ENCODE measurements at places on chromosomes 3 and 15. TPM values are rescaled to one million over a fixed set of nuclear protein-coding genes. Genes with fewer than 3 reads are reported as not detected.
A peak's percentile ranks its signal among the peaks of the same experiment; 100 is the strongest.

- peak; percentile 24 for DNase-seq
Observed at GRCh38 chr3:9500108-9501050, 53.2 kb downstream of the LHFPL4 start.

IL17RD gene
- total RNA-seq: 6.9 TPM

GRCh38 chr3:25610167-25610566, 54.5 kb downstream of the TOP2B start:
- no peak for DNase-seq

DNA sequence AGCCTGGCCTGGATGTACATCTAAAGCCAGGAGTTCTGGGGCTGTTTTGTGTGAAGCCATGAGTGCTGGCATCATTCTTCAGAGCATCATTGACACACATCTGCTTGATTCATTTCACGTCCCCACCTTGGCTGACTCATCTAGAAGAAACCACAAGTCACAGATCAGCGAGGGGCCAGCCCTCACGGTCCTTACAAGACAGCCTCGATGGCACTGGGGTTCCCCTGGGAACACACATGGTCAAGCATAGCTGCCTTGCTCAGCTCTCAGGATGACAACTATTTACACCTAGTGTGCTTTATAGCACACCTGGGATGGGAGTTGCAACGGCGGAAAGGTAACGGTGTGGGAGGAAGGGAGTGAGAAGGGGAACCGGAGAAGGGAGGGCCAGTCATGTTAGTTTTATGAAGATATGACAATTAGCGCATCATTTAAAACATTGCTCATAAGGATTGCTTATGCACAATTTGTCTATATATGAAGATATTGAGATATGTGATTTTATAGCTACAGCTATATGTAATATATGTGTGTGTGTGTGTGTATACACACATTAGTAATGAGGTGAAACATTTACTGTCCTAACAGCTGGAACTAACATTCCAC, 227.1 kb downstream of the RPLP1 start:
- no peak for DNase-seq

- no peak for DNase-seq
Observed at GRCh38 chr3:81869382-81869781, 107.9 kb upstream of the GBE1 start.

HMCES gene
- 42.3 TPM for total RNA-seq

DNA sequence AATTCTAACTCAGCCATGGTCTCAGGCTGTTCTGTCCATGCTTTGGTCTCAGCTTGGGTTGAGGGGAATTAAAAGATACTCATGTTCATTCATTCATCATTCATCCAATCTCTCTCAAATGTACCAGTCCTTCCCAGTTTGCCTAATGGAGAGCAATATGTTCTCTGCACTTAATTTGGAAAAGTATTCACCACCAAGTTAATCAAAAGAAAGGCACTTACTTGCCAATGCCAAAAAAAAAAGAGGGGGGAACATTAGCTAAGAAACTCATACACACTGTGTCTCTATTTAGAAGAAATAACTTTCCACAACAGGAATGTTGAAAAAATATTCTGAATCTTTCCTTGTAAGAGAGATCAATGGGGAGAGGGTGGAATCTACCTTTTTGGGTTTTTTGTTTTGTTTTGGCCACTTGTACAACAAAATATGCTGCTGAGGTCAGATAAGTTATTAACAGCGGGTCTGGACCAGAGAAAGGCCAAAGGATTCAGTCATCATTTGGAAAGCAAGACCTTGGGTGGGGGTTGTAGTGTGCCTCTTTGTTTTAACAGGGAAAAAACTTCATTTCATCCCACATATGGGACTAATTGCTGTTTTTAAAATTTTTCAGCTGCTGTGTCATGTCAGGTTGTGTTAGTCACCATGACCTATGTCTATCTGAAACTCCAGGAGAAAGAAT, 152.3 kb downstream of the FBN1 start:
- DNase-seq: peak; percentile 16

DNASE1L3 gene
- 1.2 TPM for total RNA-seq

- no peak for DNase-seq
Observed at GRCh38 chr3:61868499-61868898, 307.1 kb downstream of the PTPRG start.

GRCh38 chr3:156739976-156740375, 65.6 kb downstream of the TIPARP start:
- no peak for DNase-seq

PLSCR2 gene
- not detected for total RNA-seq

CCDC39 gene
- not detected for total RNA-seq

DNA sequence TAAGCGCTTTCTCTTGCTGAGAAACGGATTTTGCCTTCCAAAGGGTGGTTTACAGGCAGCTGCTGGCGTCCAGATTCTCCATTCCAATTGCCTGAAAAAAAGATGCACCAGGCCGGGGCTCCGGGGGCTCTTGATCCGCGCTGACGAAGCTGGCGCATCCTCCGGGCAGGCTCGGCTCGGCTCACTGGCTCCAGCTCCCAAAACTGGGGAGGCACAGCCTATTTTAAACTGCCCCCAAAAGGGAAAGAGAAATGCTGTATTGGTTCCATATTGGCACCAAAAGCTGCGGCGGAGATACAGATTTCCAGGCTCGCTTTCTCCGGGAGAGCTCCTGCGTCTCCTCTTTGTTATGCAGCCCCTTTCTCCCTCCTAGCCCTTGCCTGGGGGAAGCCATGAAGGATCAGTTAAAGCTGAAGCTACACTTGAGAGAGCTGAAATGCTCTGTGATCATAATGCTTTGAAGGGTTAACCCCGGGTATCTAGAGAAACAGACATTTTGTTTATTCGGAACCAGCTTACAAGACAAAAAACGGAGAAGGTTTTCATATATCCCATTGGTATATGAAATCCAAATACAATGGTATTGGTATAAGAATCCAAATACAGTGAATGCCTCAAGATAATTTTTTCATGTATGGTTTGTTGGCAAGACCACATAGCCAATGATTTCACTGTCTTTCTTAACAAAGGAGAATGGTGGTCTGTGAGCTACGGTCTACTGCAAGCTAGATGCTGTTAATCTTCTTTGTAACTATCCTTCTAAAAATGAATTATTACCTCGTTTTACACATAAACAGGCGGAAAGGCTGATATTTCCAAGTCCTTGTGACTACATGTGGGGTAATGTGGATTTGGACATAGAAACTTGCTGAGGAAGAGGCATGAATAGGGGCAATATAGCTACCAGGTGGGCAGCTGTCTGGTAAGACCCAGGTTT, 693 bp downstream of the CD200 start:
- no peak for DNase-seq

GOLGA6A gene
- total RNA-seq: not detected

DNA sequence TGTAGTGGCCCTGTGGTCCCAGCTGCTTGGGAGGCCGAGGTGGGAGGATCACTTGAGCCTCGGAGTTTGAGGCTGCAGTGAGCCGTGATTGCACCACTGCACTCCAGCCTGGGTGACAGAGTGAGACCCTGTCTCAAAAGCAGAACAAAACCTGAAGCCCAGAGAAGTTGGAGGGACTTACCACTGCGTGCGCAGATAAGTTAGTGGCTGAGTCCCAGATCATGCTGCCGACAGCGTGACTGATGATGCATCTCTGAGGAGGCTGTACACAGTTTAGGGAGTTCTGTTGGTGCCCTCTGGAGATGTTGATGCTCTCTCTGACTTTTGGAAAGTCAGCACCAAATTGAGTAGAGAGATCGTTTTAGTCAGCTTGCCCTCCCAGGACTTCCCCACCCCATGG, 15.8 kb upstream of the ABTB1 start:
- DNase-seq: no peak

ZBBX gene
- total RNA-seq: not detected

CCR8 gene
- total RNA-seq: not detected

LRRN1 gene
- 0.07 TPM for total RNA-seq

DNA sequence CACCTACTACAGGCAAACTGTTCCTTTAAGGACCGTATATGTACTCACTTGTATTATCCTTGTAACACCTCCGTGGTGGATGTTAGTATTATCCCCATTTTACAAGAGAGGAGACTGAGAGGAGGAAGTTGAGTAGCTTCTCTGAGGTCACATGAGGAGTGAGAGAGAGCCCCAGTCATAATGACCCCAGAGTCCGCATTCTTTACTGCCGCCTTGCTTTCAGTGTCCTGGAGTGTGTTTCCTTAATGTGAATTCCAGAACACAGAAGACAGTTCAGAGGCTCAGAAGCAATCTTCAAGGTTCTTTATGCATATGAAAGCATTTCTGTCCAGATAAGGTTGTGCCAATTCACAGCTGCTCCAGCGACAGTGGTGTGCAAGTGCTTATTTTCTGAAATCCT, 199.2 kb downstream of the CACNA2D3 start:
- no peak for DNase-seq

DNA sequence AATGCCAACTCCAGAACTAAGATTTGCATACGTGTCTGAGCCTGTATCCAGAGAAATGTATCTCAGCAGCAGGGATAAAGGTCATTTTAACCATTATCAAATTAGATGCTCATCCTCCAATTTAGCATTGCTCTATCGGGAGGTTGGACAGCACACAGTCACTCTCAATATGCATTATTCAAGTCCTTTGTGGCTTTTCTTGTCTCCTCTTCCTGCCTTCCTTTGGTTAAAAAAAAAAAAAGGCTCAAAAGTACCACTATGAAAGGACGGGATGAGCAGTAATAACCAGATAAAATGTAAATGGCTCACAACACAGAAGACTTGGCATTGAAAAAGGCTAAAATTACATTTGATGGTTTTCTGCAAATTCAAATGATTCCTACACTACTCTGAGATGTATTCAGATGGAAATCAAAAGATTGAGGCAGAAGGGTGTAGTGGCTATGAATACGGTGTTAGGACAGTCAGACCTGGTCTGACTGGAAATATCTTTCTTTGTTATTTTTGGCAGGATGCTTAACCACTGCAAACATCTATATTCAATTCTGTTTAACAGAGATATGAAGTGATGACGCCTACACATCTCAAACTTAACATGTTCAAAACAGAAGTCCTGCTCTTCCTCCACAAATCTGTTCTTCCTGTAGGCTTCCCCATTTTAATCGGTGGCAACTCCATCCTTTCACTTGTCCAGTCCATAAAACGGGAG, 109.6 kb downstream of the ADAMTS9 start:
- no peak for DNase-seq

GRAMD2A gene
- total RNA-seq: not detected

KNL1 gene
- total RNA-seq: 0.21 TPM

DNA sequence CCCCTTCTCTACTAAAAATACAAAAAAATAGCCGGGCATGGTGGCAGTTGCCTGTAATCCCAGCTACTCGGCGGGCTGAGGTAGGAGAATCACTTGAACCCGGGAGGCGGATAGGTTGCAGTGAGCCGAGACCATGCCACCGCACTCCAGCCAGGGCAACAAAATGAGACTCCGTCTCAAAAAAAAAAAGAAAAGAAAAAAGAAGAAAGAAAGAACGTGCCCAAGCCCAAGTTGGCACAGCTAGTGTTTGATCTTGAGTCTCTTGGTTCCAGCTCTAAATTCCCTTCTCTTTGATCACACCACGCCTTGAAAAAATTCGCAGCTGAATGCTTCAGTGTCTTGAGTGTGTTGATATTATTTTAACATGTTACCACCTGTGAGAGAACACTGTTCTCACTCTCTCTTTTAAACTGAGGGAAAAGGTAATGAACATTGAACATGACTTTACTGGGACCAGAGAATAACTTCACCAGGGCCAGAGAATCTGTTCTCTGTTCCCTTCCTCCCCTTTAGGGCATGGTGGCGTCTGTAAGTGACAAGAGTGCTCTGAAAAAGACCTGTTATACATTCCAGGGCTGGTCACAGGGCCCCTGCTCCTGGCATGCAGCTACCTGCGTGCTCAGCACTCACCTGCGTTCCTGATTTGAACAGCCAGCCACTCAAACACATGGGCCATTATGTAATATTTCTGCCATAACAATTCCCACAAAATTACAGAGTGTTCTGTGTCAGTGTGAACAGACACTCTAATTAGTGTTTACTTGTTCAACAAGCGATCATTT, 19.0 kb downstream of the SLCO3A1 start:
- no peak for DNase-seq

DNA sequence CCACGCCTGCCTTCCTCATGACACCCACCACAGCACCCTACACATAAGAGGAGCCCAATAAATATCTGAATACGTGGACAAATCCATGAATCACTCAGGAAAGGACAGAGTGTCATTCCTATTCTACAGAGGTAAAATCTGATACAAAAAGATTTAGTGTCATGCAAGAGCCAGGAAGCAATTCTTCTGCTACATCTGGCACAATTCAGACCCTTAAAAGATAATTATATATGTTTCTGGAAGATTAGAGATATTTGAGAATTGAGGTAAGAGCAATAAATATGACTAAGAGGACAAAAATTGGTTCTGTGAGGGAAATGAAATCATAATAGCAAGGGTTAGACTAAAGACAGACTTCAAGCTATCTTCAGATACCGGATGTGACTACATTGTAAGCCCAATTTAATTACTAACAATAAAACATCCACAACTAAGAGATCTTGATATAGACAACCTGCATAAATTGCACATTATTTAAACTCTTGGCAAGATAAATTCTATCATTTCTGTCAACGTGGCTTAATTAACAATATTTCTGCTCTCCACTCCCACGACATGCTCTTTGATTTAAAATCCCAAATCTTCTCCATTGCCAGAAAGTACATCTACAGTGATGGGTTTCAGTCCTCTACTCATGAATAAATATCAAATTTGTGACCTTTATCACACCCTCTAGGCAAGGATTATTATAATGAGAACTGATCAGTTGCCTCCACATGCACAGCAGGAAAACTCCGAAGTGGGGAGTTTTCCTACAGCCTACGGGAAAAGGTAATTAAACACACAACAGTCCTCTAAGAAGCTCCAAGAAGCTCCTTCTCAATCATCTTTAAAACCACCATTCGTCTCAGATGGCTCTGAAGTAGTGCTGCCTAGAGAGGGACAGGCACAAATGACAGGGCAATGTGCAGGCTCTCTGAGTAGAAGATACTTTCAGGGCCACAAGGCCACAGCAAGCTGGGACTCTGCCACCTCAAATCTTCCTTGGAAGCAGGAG, 32.6 kb downstream of the MB21D2 start:
- DNase-seq: no peak

A4GNT gene
- not detected for total RNA-seq

DNA sequence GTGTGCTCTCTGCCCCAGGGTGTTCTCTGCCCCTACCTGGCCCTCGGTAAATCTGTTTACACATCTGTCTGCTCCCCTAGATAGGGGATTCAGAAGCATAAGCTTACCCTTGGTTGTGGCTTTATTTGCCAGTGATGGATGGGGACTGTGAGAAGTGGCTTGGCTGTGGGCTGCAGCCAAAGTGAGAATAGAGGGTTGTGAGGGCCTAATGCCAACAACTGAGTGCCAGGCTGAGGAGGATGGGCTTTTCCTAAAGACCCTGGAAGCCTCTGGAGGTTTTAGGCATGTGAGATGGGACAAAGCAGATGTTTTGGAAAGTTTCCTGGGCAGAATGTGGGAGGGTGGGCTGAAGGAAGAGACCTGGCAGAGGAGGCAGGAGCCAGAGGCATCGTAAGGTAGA, 15.4 kb upstream of the APEH start:
- no peak for DNase-seq

- no peak for DNase-seq
Observed at GRCh38 chr3:46112984-46113383, 85.7 kb upstream of the XCR1 start.

GRCh38 chr3:46100812-46101211, 73.5 kb upstream of the XCR1 start:
- peak; percentile 34 for DNase-seq
